ENCODE measurements at places on chromosomes 5 and 9. TPM values are rescaled to one million over a fixed set of nuclear protein-coding genes. Genes with fewer than 3 reads are reported as not detected.
A peak's percentile ranks its signal among the peaks of the same experiment; 100 is the strongest.

- no peak for DNase-seq
- H3K4me1 ChIP-seq, result no peaks in the 10 kb centered on the region
- no peak overlapping the region for H3K4me3 ChIP-seq
- no peak overlapping the region for H3K27ac ChIP-seq
These were observed 130.9 kb downstream of the DOCK2 start for GRCh38 chr5:169767938-169768337.

GRCh38 chr5:390623-391491 is 52.1 kb upstream of the EXOC3 start:
- no peak overlapping the region for H3K27ac ChIP-seq
- no peak for DNase-seq
- H3K4me3 ChIP-seq, result peak overlapping the region; percentile 30
- H3K27me3 ChIP-seq, result peaks cover 40% of the 10 kb centered on the region
- H3K4me1 ChIP-seq, result peaks cover 35% of the 10 kb centered on the region

DNA sequence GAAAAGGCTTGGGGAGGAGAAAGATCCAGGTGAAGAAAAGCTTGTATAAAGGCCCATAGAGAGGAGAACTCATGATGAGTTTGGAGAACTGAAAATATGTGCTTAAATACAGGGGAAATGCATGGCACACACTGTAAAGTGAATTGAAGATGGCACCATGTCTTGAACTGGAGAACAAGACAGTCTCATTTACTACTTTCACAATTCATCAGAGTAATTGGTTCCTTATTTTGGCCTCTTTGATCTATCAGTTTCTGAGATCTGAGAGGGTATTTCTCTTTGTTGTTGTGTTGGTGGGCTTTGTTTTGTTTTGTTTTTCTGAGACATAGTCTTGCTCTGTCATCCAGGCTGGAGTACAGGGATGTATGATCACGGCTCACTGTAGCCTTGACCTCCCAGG is 98.2 kb downstream of the CEMIP2 start:
- peak overlapping the region; percentile 18 for H3K27ac ChIP-seq
- H3K4me3 ChIP-seq, result no peak overlapping the region
- DNase-seq, result no peak
- peaks cover 19% of the 10 kb centered on the region for H3K36me3 ChIP-seq
- H3K27me3 ChIP-seq, result no peaks in the 10 kb centered on the region

DNA sequence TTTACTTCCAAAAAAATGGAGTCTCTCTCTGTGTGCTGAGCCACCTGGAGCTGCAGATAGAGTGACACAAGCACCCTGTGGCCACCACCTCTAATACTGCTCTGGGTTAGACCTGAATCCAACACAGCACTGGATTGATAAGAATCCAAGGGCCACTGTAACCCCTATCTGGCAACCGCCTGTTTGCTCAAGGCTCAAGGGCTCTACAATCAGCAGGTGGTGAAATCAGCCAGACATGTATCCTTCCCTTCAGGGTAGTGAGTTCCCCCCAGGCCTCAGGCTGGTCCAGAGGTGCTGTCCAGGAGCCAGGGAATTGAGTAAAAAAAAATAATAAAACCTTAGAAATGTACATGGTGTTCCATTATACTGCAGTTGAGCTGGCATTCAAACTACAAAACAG is 509.0 kb downstream of the KIF4B start:
- no peaks in the 10 kb centered on the region for H3K36me3 ChIP-seq
- H3K4me1 ChIP-seq, result no peaks in the 10 kb centered on the region
- H3K27ac ChIP-seq, result no peak overlapping the region
- no peak for DNase-seq

GRCh38 chr9:16828340-16829281 is 41.9 kb downstream of the BNC2 start:
- no peak for DNase-seq
- H3K4me1 ChIP-seq, result no peaks in the 10 kb centered on the region
- no peak overlapping the region for H3K27ac ChIP-seq
- H3K36me3 ChIP-seq, result no peaks in the 10 kb centered on the region
- H3K27me3 ChIP-seq, result peaks cover 26% of the 10 kb centered on the region

The TERT gene
- total RNA-seq, result 2.3 TPM

The RELL2 gene
- 12.5 TPM for total RNA-seq

All from Calu3 (cell line).